Jurkat, Clone E6-1 (cell line): ENCODE measurements at places on chromosomes 11 and 22.

- no peak for DNase-seq
Observed at GRCh38 chr11:29009426-29009825, 901.2 kb downstream of the METTL15 start.

GRCh38 chr11:119643212-119643875 lies 85.7 kb downstream of the NECTIN1 start:
- no peak for DNase-seq

DNA sequence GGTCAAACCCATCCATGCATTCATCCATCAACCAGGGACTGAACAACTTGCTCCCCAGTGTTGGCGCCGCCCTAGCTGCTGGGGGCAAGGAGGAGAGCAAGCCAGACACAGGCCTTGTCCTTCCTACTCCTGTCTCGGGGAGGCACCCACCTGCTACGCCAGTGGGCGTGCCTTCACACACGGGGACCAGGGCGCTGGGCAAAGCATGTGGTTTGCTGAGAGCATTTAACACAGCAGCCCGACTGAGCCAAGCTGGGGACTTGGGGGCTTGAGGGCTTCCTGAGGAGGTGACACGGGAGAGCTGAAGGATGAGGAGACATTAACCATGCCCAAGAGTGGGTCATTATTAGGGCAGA lies 30.6 kb downstream of the CACNA1I start:
- no peak for DNase-seq

DNA sequence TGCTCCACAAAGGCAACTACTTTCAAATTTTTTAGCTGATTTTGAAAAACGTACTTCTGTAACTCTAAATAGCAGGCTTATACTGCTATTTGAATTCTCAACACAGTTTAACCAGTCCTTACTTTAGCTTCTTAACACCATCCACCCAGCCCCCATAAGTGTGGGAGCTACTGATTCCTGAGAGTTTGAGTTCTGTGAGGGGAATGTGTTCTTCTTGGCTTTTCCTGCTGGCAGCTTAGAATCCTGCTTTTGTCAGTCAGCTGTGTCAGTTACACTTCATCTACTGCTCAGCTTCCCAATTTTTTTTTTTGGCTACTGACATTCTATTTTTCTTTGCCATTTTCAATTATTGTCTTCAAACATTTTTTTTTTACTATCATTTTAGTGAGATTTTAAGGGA lies 440.4 kb downstream of the INSC start:
- DNase-seq = no peak

DNA sequence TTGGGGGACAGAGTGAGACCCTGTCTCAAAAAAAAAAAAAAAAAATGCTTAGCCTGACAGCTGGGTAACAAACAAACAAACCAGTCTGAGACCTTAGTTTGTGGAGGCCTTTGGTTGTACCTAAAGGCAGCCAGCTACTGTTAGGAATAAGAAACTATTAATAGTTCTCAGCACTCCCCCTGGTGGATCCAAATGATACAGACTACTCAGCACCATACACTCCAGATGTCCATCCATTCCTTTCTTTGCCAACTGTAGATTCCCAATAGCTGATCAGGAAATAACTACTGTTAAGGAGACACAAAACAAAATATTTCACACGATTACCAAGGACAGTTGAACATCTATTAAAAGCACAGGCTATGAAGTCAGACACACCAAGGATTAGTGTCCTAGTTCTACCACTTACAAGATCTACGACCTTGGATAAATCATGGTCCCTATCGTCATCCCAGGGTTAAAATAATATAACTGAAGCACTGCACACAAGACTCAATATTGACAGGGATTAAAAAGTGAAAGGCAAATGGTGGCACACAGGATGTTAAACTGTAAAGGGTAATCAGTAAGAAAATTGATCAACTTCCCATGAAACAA lies 17.2 kb downstream of the CLDN25 start:
- peak; percentile 28 for DNase-seq

GRCh38 chr11:117223741-117224689 lies 7.9 kb downstream of the PCSK7 start:
- DNase-seq = no peak
